ENCODE measurements at places on chromosomes 7 and 10. TPM values are rescaled to one million over a fixed set of nuclear protein-coding genes. Genes with fewer than 3 reads are reported as not detected.

DNA sequence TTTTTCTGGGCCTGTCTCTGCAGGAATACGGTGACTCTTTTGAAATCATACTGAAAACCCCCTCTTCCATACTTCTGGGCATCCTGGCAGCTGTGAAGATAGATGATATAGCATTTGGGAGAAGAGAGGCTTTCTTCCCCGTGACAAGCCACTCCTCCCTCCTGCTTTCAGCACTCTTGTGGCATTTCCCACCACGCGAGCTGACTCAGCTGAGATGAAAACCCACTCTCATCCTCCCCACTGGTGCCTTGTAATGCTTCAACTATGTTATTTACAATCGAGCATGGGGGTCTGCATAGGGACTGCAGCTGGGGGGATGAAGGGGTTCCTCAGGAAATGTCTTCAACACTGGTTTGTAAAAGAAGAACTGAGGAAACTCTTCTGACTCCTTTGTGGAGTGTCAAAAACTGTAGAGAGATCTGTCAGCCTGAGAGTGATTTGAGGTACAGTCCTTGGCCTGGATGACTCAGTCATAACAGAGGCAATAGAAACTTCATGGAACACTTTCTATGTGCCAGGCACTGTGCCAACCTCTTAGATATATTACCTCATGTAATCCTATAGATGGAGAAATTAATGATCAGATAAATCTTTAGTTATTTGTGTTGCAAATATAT is 1.7 kb upstream of the TBATA start:
- DNase-seq, result no peak

- no peak for DNase-seq
These were observed 14.5 kb upstream of the CROT start for GRCh38 chr7:87330942-87331341.

GRCh38 chr7:33534833-33535232 is 370.5 kb upstream of the BMPER start:
- DNase-seq, result no peak

DNA sequence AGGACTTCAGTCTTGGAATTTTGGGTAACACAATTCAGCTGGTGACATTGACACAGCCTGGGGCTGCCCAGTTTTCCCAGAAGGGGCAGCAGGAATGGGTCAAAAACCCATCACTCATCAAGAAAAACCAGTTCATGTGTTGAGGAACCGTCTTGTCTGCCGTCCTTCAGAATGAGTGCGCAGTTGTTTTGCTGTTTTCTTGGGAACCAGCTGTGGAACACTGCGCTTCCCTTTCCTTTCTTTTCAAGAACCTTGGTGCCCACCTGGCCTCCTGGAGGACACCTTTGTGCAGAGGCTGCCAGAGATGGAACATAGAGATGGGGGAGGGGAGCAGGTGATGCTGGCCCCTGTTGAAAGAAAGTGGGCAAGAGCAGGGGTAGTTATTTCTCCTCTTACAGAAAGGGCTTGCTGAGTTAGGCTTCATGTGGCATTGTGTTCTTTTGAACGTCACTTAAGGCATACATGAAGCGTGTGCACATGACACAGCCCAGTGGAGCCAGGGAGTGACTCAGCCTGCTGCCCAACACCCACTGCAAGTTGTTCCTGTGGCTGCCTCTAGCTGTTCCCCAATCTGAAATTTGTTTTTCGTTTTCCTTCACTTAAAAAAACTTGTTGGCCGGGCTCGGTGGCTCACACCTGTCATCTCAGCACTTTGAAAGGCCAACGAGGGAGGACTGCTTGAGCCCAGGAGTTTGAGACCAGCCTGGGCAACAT is 87.4 kb upstream of the TNS3 start:
- DNase-seq, result no peak

DNA sequence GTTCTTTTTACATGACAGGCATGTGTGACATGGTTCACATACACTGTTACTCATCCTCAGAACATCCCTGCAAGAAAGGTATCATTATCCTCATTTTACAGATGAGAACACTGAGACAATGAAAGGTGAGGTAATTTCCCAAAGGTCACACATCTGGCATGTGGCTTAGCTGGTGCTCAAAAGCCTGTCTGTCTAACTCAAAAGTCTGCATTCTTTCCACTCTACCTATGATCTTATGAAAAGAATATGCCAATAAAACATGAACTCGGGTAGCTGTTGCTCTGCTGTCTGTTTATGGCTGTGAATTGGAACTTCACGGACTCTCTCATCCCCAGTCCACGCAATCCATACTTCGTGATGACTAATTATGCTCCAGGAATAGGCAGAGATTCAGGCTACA is 79.0 kb upstream of the ODAD2 start:
- DNase-seq, result no peak

- no peak for DNase-seq
These were observed 10.3 kb downstream of the MICALL2 start for GRCh38 chr7:1448958-1449357.

Gene PNLIPRP3
- total RNA-seq, result not detected

DNA sequence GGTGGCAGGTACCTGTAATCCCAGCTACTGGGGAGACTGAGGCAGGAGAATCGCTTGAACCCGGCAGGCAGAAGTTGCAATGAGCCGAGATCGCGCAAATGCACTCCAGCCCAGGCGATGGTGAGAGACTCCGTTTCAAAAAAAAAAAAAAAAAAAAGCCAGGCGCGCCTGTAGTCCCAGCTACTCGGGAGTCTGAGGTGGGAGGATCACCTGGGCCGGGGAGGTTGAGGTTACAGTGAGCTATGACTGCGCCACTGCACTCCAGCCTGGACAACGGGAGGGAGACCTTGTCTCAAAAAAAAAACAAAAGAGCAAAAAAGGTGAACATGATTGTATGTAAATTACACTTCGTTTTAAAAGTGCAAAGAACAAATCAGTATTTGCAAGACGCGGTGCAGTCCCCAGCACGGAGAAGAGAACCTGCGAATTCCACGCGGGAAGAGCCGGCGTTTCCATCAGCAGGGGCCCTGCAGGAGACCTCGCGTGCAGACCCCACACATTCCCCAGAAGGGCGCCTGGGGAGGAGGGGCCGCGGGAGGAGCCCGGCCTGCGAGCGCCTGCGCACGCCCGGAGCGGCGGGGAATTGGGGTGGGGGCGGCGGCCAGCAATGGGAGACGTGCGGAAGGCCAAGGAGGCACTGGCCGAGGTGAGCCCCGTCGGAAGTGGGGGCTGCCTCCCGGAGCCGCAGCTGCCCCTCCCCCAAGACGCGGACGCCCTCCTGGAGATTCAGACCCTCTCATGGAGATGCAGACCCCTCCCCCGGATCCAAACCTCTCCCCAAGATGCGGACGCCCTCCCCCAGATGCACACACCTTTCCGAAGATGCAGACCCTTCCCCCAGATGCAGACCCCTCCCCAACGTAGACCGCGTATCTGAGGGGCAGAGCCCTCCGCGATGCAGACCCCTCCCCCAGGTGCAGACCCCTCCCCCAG is 16.7 kb upstream of the SUN1 start:
- peak; percentile 90 for DNase-seq

DNA sequence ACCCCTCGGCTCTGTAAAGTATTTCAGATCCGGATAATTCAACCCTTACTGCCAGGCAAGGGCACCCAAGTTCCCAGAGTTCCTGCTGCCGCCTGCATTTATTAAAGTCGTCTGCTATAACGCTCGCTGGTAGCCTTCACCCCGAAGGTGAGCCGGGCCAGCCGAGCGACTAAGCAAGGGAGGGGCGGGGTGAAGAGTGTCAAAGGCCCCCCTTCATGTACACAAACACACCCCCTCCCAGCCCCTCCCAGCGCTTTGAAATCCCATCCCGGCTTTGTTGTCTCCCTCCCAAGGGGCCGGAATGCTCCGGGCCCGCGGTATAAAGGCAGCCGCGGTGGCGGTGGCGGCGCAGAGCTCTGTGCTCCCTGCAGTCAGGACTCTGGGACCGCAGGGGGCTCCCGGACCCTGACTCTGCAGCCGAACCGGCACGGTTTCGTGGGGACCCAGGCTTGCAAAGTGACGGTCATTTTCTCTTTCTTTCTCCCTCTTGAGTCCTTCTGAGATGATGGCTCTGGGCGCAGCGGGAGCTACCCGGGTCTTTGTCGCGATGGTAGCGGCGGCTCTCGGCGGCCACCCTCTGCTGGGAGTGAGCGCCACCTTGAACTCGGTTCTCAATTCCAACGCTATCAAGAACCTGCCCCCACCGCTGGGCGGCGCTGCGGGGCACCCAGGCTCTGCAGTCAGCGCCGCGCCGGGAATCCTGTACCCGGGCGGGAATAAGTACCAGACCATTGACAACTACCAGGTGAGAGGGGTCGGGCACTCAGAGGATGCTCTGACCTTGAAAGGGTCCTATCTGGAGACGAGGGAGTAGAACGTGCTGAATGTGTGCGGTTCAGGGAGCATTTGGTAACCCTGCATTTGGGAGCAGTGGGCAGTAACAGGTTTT is at the start of gene DKK1:
Gene DKK1 (plus strand): TSS at position 349 of the 889 bp plus-strand sequence. CDS start 154 bp downstream, at position 503.
- DNase-seq, result peak; percentile 95

- no peak for DNase-seq
These were observed 44.8 kb downstream of the MYOF start for GRCh38 chr10:93437086-93437945.

Gene MAT1A
- 2.9 TPM for total RNA-seq

DNA sequence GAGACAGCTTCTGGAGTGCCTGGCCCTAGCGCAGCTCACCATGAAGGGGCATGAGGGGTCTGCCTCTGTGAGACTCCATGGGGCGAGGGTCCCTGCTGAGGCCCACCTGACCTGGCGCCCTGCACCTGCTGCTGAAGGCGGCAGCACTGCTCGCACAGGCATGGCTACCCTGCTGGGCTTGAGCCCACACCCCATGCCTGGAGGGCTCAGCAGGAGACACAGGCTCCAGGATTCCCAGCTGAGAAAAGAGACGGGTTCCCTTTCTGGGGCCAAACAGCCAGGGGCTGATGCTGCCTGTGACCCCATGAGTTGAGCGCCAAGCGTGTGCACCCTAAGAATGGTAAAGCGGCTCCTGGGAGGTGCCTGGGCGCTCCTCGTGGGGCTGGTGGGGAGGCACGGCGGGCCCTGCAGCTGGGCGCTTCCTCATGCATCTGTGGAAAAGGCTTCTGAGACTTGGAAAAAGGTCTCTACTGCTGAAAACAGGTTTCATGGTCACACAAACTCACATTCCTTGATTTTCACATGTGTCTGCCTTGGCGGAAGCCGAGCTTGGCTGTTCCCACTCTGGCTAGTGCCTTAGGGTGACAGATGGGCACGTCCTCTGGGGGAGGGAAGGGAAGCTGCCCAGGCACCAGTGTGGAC is 233.4 kb downstream of the ZMYND11 start:
- no peak for DNase-seq

All from H1 (cell line).